Fibroblast of lung (primary cell): ENCODE measurements at places on chromosomes 1 and 21.

- DNase-seq, result peak; percentile 64
Measured at GRCh38 chr1:180912801-180913565, at the start of gene KIAA1614. KIAA1614 (plus strand) TSS chr1:180912897; CDS start chr1:180913244, 347 bp downstream.

- DNase-seq, result no peak
Measured at GRCh38 chr1:116092752-116093489, 18.3 kb upstream of the MAB21L3 start.

DNA sequence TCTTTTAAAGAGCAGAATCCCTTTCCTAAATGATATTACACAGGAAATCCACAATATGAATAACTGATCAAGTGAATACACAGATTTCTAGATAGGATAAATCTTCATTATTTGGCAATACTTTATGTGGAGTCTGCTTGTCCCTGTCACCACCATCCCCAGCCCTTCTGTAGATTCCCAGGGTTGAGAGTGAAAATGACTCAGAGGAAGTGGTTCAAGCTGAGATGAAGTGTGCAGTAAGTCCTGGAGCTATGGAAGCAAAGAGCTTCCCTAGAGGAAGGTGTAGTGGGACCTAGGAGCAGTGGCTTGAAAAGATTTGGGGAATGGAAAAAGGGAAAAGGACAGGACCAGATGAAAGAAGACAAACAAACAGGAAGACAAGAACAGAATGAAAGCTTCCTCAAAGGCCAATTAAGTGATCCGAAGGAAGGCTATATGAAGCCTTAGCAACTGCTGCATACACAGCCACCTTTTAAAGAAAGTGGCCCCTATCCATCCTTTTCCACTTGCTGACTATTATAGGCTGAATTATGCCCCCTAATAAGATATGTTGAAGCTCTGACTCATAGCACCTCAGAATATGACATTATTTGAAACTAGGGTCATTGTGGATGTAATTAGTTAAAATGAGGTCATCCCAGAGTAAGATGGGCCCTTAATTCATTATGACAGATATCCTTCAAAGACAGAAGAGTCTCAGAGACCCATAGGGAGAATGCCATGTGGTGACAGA is 96.5 kb upstream of the CAMK1G start:
- DNase-seq, result no peak

GRCh38 chr1:40736085-40736531 is 44.6 kb downstream of the NFYC start:
- DNase-seq, result peak; percentile 86

- no peak for DNase-seq
Measured at GRCh38 chr21:38960251-38960650, 154.5 kb downstream of the ETS2 start.

GRCh38 chr1:25473653-25474225 is 43.0 kb downstream of the MACO1 start:
- DNase-seq, result no peak

DNA sequence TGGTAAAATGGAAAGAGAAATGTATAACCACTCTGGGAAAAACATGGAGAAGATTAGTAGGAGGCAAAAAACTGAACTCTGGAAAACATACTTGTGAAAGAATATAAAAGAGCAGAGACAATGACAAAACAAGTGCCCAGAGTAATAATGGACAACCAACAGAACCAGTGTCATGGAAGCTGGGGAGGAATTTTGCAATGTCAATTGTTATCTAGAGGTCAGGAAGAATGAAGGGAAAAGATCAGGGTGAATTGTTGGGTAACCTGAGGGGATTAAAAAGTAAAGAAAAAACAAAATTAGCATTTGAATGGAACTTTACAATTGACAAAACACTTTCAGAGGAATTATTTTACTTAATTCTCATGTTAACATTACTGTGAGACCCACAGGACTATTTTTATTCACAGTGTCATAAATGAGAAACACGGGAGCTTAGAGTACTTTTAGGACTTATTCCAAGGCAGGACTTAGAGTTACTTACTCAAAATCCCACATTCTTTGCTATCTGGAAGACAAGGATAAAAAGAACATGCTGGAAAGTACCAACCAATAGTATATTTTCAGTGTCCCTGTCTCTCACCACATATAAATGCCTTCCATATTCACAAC is 19.5 kb downstream of the JAM2 start:
- DNase-seq, result no peak

- DNase-seq, result no peak
Measured at GRCh38 chr1:114092186-114093062, 61.2 kb downstream of the SYT6 start.

- DNase-seq, result no peak
Measured at GRCh38 chr1:110240476-110241210, 30.5 kb downstream of the KCNC4 start.

- DNase-seq, result no peak
Measured at GRCh38 chr1:38746402-38746935, 113.1 kb downstream of the RRAGC start.

DNA sequence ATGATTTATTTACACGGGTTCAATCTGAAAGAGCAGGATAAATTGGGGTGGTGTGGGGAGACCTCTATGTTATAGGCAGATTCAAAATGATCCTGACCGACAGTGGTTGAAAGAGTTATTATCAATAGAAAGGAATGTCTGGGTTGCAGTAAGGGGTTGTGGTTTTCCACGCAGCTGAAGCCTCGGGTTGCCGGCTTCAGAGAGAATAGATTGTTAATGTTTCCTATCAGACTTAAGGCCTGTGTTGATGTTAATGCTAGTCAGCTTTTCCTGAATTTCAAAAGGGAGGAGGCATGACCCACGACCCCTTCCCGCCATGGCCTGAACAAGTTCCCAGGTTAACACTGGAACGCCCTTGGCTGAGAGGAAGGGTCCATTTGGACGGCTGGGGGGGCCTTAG is 2.2 kb upstream of the UBE2J2 start:
- DNase-seq, result peak; percentile 74

GRCh38 chr1:18118078-18118477 is 10.5 kb downstream of the IGSF21 start:
- DNase-seq, result no peak

- DNase-seq, result no peak
Measured at GRCh38 chr21:32878661-32879060, 107.1 kb upstream of the PAXBP1 start.

DNA sequence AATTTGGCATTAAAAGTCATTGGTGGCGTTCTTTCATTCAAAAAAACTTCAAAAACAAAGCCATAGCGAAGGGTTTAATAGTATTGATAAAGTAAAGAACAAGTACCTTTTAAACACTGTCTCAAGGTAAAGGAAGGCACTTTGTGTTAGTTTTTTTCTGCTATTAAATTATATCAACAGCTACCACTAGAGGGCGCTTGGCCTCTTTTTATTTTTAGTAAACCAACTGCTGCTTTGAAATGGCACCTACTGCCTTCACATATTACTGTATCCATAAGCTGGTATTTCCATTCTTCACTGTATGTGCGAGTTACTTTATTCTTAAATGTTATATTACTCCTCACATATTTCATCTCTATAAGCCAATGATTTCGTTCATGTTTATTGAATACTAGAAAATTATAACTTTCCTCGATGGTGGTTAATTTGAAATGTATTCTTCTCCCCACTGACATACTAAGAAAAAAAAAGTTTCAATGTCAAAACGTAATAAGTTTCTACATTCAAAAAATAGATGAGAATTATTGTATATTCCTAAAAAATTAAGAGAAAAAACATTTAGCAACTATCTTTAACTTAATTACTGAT is 125.7 kb upstream of the CXADR start:
- DNase-seq, result peak; percentile 79

DNA sequence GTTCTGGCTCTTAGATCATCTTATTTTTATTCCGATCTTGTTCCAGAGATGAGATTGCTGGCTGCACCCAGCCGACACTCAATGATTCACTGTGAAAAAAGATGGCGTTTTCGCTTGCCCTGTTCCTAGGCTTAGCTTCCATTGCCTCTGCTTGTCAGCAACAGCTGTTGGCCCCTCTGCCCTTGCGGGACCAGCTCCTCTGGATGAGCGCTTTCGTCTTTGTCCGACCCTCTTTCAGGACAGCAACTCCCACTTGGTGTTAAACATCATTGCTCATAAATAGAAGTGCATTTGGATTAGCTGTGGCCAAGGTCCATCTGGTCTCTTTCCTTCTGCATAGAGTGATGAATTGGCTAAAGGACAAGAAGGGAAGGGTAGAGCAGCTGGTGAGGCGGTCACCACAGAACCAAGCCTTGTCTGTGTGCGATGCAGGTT is 43.5 kb upstream of the SCCPDH start:
- DNase-seq, result no peak

GRCh38 chr1:97505289-97505688 is 415.5 kb downstream of the DPYD start:
- no peak for DNase-seq

- no peak for DNase-seq
Measured at GRCh38 chr21:44092211-44092610, 15.0 kb upstream of the PWP2 start.

- no peak for DNase-seq
Measured at GRCh38 chr1:7989762-7990428, 28.4 kb downstream of the PARK7 start.

DNA sequence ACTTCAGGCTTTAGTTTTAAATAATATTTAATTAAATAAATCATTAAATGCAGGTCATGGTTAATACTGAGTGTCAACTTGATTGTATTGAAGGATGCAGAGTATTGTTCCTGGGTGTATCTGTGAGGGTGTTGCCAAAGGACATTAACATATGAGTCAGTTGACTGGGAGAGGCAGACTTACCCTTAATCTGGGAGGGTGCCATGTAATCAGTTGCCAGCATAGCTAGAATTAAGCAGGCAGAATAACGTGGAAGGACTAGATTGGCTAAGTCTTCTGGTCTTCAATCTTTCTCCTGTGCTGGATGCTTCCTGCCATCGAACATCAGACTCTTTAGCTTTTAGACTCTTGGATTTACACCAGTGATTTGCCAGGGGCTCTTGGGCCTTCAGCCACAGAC is 85.3 kb downstream of the MAP3K21 start:
- no peak for DNase-seq

- no peak for DNase-seq
Measured at GRCh38 chr1:198042168-198042567, 114.6 kb upstream of the NEK7 start.

DNA sequence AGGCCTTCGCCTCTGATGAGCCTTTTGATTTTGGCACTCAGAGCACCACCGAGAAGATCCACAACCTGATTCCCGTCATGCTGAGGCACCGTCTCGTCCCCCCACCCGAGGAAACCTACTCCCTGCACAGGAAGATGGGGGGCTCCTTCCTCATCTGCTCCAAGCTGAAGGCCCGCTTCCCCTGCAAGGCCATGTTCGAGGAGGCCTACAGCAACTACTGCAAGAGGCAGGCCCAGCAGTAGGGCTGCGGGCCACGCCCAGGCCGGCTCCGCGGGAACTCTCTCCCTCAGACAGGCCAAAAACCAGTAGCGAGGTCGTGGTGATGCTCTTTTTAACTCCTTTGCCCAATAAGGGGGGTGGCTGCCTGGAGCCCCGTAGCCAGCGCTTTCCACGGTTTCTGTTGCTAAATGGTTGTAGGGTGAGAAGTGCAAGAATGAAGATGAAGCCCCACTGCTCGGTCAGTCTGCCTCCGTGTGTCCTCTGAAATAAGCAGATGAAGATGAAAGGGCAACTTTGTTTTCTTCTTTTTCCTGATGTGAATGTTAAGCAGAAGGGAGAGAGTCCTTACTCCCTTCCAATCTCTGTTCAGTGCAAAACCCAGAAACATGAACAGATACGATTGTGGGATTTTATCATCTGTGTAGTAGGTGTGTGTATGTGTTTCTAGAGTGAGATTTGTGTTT is 46.5 kb downstream of the COQ8A start:
- no peak for DNase-seq

- no peak for DNase-seq
Measured at GRCh38 chr1:212651977-212652376, 43.4 kb downstream of the ATF3 start.

- DNase-seq, result peak; percentile 44
Measured at GRCh38 chr21:27831816-27832569, 865.1 kb upstream of the ADAMTS5 start.

GRCh38 chr1:197910120-197910991 is 6.8 kb upstream of the LHX9 start:
- no peak for DNase-seq

DNA sequence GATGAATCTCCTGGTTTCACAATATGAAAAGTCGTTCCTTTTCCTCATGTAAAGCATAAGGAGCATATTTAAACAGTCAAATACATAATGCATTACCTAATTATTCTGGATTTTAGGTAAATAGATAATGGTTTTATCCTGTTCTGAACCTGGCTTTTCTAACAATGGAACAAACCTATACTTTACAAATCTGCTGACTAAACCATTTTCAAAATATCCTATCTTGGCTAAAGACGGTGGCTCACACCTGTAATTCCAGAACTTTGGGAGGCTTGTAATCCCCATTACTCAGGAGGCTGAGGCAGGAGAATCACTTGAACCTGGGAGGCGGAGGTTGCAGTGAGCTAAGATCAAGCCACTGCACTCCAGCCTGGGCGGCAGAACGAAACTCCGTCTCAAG is 2.9 kb downstream of the SMIM12 start:
- DNase-seq, result no peak

GRCh38 chr1:22318279-22318981 is 133.2 kb upstream of the ZBTB40 start:
- DNase-seq, result no peak

- peak; percentile 99 for DNase-seq
Measured at GRCh38 chr1:85297855-85298629, 21.6 kb upstream of the BCL10 start.

GRCh38 chr1:230301322-230301721 is 124.8 kb downstream of the PGBD5 start:
- no peak for DNase-seq

- no peak for DNase-seq
Measured at GRCh38 chr1:37765916-37766664, 1.2 kb upstream of the EPHA10 start.

- peak; percentile 25 for DNase-seq
Measured at GRCh38 chr1:208433086-208433485, 188.9 kb upstream of the PLXNA2 start.

DNA sequence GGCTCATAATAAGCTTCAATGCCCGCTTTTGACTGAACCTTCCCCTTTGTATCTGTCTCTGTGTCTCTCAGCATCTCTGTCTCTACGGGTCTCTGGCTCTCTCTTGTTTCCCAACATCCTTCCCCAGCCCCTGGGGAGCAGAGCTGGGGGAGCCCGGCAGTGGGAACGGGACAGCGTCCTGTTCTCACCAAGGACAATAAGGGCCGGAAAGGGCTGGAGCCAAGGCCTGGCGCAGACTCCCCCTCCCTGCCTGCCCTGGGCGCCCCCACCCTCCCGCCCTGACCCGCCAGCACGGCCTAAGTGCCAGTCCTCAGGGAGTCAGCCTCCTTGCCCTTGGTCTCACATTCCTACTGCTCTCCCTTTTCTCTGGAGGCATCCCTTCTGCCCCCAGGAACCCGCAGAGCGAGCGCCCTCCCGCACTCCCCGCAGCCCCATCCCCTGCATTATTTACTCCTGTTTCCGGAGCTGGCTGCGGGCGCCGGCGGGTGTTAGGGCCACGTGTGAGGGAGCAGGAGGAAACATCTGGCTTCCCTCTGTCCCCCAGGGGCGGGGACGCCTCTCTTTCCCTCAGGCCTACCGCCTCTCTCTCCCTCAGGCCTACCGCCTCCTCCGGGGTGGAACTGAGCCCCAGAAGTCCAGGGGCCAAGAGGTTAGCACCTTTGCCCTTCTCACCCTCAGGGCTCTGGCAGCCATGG is 6.5 kb downstream of the KRTCAP2 start:
- DNase-seq, result peak; percentile 14

- DNase-seq, result peak; percentile 19
Measured at GRCh38 chr1:222792744-222793143, 22.1 kb upstream of the DISP1 start.

GRCh38 chr1:94350350-94350924 is 67.8 kb upstream of the ABCD3 start:
- DNase-seq, result no peak

GRCh38 chr1:248807067-248807737 is 18.5 kb downstream of the SH3BP5L start:
- peak; percentile 43 for DNase-seq
